IMR-90 (cell line): ENCODE measurements at places on chromosomes 2 and 18. TPM values are rescaled to one million over a fixed set of nuclear protein-coding genes. Genes with fewer than 3 reads are reported as not detected.

DNA sequence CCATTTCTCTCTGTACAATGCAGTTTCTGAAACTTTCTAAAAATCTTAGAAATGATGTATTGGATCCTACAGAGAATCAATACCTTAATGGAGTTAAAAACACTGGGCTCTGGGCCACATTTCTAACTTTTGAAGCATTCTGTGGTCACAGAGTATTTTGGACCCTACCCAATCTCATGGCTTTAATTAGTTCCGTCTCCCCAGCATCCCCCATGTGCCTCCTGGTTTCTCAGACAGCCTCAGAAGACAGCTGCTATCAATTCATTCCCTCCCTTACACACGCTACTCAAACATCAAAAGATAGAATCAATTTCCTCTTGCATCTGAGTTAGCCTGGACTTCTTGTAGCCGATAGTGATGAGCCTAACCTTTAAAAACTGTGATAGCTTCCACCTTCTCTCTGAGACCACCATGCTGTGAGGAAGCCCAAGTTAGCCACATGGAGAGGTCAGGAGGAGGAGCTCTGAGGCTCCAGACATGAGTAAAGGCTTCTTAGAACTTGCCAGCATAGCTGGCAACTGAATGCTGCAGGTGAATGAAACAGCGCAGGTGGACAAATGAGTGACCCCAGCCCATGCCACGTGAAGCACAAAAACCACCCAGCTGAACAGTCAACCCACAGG is 10.4 kb downstream of the ADCY3 start:
- DNase-seq, result peak; percentile 56
- H3K36me3 ChIP-seq, result peaks cover 3% of the 10 kb centered on the region; the same call in 1 of the 2 replicates
- H3K4me1 ChIP-seq, result peaks cover 12% of the 10 kb centered on the region
- no peaks in the 10 kb centered on the region for H3K27me3 ChIP-seq
- no peak overlapping the region for H3K4me3 ChIP-seq
- H3K27ac ChIP-seq, result no peak overlapping the region

GRCh38 chr2:210517264-210517663 is 39.1 kb upstream of the CPS1 start:
- no peaks in the 10 kb centered on the region for H3K27me3 ChIP-seq
- no peak for DNase-seq
- no peaks in the 10 kb centered on the region for H3K36me3 ChIP-seq
- H3K27ac ChIP-seq, result no peak overlapping the region
- H3K4me1 ChIP-seq, result no peaks in the 10 kb centered on the region

DNA sequence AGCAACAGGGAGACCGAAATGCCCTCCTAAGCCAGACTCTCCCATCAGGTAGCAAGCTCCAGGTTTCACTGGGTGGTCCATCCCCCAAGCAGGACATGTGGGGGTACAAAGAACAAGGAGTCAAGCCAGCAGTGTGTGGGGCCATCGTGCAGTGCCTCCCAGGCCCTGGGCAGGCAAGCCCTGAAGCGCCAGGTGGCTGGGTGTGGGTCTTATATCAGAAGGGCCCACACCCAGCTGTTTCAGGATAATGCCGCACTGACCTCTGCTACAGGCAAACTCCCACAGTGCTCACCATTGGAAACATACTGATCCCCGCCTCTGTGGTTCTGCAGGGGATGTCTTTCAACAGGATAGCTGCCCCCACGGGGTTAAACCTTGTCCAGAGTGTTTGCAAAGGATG is 174.2 kb upstream of the SMAD2 start:
- H3K27ac ChIP-seq, result no peak overlapping the region
- DNase-seq, result no peak
- H3K36me3 ChIP-seq, result no peaks in the 10 kb centered on the region

Gene CXCR4
- not detected in 2 replicates for total RNA-seq

DNA sequence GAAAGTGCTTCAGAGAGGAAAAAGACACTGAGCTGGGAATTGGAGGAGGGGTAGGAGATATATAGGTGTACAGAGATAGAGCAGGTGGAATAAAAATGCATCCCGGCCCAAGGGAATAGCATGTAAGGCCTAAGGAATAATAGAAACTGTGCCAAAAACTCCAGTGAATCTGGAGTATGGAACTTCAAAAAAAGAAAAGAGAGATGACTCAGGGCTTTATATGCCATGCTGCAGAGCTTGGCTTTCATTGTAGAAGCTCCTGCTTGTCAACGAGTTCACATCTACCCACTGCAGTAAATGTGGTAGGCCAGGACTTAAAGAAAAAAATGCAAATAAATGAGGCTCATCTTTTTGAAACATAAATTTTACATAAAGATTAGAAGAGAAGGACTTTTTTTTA is 131.8 kb downstream of the MREG start:
- H3K4me3 ChIP-seq, result no peak overlapping the region
- DNase-seq, result peak; percentile 51
- H3K27me3 ChIP-seq, result no peaks in the 10 kb centered on the region
- peaks cover 10% of the 10 kb centered on the region for H3K4me1 ChIP-seq
- H3K27ac ChIP-seq, result no peak overlapping the region
- no peaks in the 10 kb centered on the region for H3K36me3 ChIP-seq

GRCh38 chr2:148110184-148110583 is 89.3 kb downstream of the MBD5 start:
- no peaks in the 10 kb centered on the region for H3K27me3 ChIP-seq
- no peak for DNase-seq
- no peak overlapping the region for H3K27ac ChIP-seq
- H3K36me3 ChIP-seq, result no peaks in the 10 kb centered on the region

Gene FBXO41
- 0.54 and 0.83 TPM in 2 replicates for total RNA-seq

DNA sequence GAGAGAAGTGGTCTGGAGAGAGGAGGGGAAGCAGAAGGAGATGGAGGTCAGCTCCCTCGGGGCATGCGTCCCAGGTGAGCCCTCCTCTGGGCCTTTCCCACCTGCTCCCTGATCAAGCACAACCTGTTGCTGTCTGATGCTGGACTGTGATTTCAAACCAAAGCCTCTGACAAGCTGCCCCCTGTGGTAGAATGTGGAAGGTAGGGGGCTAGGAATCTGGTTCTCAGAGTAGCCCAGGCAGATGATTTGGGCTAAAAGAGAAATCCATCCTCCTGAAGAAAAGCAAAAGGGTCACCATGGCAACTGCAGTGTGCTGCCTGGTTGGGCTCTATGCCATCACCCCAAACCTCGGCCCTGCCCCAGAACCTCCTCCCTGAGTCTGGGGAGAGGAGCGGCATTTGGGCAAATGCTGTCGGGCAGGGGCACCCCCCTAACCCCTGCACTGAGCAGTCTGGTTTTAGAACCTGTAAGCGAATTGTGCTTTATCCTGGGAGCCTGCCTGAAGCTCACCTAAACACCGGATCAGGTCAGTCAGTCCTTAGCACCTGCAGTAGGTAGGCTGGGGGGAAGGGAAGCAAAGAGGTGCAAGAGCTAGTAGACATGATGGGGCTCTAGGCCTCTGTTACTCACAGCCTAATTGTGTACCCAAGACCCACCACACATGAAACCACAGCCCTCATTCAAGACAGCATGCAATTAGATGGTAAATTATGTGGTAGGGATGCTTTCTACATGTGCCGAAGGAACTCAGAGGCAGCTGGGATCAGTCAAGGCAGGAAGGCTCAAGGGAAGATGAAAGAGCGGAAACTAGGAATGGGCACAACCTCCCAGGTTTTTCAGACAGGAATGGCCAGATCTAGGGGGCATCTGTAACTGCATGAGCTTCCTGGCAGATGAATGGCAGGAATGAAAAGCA is 83.5 kb downstream of the DNMT3A start:
- no peak for DNase-seq
- no peak overlapping the region for H3K4me3 ChIP-seq
- H3K4me1 ChIP-seq, result peaks cover 6% of the 10 kb centered on the region

DNA sequence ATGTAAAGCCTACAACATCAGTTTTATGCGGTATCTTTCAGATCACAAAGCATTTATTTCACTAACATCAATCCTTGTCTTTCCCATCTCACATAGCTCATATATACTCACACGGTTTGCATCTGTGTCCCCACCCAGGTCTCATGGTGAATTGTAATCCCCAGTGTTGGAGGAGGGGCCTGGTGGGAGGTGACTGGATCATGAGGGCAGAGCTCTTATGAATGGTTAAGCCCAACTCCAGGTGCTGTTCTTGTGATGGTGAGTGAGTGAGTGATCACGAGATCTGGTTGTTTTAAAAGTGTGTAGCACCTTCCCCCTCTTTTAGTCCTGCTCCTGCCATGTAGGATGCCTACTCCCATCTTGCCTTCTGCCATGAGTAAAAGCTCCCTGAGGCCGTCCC is 42.0 kb downstream of the PARD6G start:
- H3K4me1 ChIP-seq, result peaks cover under 1% of the 10 kb centered on the region; the same call in 1 of the 2 replicates
- H3K36me3 ChIP-seq, result no peaks in the 10 kb centered on the region
- no peak overlapping the region for H3K4me3 ChIP-seq
- DNase-seq, result no peak

Gene SERPINB7
- 100 and 120 TPM in 2 replicates for total RNA-seq

DNA sequence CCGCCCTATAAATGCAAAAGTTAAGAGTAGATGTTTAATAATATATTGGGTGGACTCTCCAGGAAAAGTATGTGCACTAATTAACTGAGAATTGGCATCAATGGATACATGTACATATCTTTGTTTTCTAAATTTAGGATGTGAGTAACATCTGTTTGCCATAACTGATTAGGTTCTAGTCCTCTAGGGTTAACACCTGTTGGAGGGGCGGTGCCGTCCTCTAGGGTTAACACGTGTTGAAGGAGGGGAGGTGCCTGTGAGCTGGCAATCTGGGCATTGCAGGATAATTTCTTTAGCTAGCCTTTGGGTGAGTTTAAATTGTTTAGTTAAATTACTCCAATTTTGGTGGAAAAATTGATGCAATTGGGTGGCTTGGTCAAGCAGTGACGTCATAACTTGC is 30.9 kb downstream of the HTR2B start:
- DNase-seq, result no peak
- H3K27me3 ChIP-seq, result no peaks in the 10 kb centered on the region
- no peak overlapping the region for H3K27ac ChIP-seq
- no peaks in the 10 kb centered on the region for H3K4me1 ChIP-seq

- no peak for DNase-seq
- H3K27ac ChIP-seq, result no peak overlapping the region
- no peak overlapping the region for H3K4me3 ChIP-seq
- no peaks in the 10 kb centered on the region for H3K36me3 ChIP-seq
- peaks cover 20% of the 10 kb centered on the region for H3K4me1 ChIP-seq
Measured at GRCh38 chr2:160411955-160412354, 81.7 kb downstream of the RBMS1 start.

GRCh38 chr2:69683170-69683971 is 39.8 kb upstream of the AAK1 start:
- H3K36me3 ChIP-seq, result no peaks in the 10 kb centered on the region
- H3K4me1 ChIP-seq, result peaks cover 7% of the 10 kb centered on the region
- no peak overlapping the region for H3K4me3 ChIP-seq
- peak; percentile 85 for DNase-seq
- H3K27me3 ChIP-seq, result no peaks in the 10 kb centered on the region
- peak overlapping the region; percentile 52; the same call in 1 of the 2 replicates for H3K27ac ChIP-seq

DNA sequence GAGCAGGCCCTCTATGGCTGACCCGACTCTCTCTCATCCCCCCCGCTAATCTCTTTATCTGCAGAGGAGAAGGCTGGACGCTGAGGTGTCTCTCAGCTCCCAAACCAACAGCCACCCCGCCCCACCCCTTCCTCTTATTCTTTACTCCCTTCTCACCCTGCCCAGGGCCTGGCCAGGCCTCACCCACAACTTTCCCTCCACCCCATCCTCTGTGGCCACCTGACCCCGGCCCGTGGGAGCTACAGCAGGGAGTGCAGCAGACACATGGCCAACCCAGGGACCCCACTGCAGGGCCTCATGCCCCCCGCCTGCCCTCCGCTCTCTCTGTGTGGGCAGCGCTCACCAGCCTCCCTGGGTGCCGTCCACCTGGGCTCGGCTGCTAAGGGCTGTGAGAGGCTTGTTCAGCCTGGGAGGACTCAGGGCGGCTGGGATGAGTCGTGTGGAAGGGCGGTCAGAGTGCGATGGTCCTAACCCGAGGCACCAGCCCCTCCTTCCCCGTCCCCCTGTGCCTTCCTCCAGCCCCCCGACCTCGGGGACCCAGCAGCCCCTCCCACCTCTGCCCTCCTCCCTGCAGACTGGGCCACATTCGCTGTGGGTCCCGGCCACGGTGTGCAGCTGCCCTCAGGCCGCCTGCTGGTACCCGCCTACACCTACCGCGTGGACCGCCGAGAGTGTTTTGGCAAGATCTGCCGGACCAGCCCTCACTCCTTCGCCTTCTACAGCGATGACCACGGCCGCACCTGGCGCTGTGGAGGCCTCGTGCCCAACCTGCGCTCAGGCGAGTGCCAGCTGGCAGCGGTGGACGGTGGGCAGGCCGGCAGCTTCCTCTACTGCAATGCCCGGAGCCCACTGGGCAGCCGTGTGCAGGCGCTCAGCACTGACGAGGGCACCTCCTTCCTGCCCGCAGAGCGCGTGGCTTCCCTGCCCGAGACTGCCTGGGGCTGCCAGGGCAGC is 6.8 kb downstream of the NEU4 start:
- no peak overlapping the region for H3K27ac ChIP-seq
- H3K27me3 ChIP-seq, result peaks cover 10% of the 10 kb centered on the region; the same call in 1 of the 2 replicates
- no peak for DNase-seq

- no peaks in the 10 kb centered on the region for H3K36me3 ChIP-seq
- no peaks in the 10 kb centered on the region for H3K4me1 ChIP-seq
- no peak overlapping the region for H3K27ac ChIP-seq
- no peak overlapping the region for H3K4me3 ChIP-seq
Measured at GRCh38 chr2:22838461-22838860, 546.5 kb upstream of the KLHL29 start.

GRCh38 chr2:25537526-25537925 is 135.9 kb downstream of the DTNB start:
- no peak for DNase-seq
- no peaks in the 10 kb centered on the region for H3K27me3 ChIP-seq
- no peak overlapping the region for H3K4me3 ChIP-seq
- no peaks in the 10 kb centered on the region for H3K36me3 ChIP-seq

Gene KIF1A
- under 0.01 TPM in 1 of 2 replicates, not detected in the other for total RNA-seq

Gene SPIRE1
- total RNA-seq, result 28.3 and 31.4 TPM in 2 replicates

Gene CD207
- not detected in 2 replicates for total RNA-seq

DNA sequence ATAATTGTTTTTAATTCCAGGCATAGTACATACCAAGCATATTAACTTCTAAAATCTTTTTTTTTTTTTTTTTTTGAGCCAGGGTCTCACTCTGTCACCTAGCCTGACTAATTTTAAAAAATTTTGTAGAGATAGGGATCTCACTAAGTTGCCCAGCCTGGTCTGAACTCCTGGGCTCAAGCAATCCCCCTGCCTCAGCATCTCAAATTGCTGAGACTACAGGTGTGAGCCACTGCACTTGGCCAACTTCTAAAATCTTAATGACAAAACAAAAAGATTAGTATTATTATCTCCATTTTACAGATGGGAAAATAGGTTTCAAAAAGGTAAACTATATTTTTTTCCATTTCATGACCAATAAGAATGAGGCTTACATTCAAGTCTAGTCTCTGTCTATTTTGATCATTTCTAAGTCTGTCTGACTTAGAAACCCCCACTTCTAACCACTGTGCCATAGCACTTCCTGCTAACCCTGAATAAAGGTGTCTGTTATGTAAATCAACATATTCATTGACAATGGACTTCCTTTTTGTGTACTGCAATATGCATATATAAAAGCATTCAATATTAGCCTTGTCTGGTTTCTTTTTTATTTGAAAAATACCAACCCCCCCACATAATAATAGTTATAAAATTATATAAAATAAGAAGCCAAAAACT is 28.7 kb upstream of the ZEB2 start:
- DNase-seq, result no peak
- peaks cover 7% of the 10 kb centered on the region for H3K4me1 ChIP-seq
- H3K4me3 ChIP-seq, result no peak overlapping the region
- no peak overlapping the region for H3K27ac ChIP-seq
- H3K36me3 ChIP-seq, result no peaks in the 10 kb centered on the region
- H3K27me3 ChIP-seq, result no peaks in the 10 kb centered on the region

- no peaks in the 10 kb centered on the region for H3K27me3 ChIP-seq
- H3K4me1 ChIP-seq, result peaks cover 10% of the 10 kb centered on the region
- no peaks in the 10 kb centered on the region for H3K36me3 ChIP-seq
- H3K4me3 ChIP-seq, result no peak overlapping the region
- DNase-seq, result peak; percentile 95
Measured at GRCh38 chr2:158990397-158991214, 22.2 kb downstream of the TANC1 start.

Gene SCYGR4
- total RNA-seq, result not detected in 2 replicates
